Frontal cortex (tissue), 4 donors: ENCODE measurements at places on chromosomes 16 and 17.

GRCh38 chr16:76535-77272, 1.3 kb upstream of the MPG start:
- peak; percentile 75 for DNase-seq

DNA sequence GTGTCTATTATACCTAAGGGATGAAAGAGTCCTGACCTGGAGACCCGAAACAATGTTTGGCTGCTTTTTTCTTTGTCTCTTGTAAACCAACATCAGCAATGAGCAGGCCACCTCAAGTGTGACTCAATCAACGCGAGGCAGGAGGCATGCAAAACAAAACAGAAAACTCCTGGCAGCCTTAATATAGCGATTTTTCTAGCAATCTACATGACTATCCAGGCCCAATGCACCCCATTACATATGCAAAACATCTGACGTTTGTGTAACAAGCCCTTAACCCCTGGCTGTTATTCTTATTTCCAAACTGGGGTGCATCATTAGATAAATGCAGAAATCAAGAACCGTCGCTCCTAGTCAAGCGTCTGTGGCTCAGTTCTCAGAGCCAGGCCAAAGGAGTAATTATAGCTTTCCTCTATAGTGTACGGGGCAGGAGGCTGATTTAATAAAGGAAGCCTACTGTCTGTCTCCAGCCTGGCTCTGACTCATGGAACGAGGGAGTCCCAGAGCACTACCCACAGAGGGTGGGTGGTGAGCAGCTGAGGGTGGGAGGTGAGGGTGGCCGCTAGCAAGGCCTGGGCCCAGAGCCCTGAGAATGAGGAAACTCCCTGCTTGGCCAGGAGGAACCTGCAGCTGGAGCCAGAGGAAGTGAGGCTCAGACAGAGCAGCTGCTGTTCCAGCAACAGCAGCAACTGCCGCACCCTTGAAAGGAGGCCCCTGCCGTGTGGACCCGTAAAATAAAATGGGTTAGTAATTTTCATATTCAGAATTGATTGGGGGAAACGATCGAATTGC, 43.9 kb downstream of the CHD9 start:
- peak; percentile 50 for DNase-seq

DNA sequence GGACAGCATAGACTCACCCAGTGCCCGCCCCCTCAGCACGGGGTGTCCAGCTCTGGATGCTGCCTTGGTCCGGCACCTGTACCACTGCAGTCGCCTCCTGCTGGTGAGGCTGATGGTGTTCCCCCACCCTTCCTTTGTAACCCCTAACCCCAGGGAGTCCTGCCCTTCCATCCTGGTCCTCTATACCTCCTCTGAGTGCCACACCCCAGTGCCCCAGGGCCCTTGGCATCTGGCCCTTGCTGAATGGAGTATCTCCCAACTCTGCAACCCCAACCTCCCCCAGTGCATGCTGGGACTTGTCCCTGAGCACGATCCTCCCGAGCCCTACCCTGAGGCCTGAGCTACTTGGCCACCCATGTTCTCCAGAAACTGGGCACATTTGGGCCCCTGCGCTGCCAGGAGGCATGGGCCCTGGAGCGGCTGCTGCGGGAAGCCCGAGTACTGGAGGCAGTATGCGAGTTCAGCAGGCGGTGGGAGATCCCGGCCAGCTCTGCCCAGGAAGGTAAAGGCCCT, 15.8 kb downstream of the RIPOR1 start:
- DNase-seq = no peak

DNA sequence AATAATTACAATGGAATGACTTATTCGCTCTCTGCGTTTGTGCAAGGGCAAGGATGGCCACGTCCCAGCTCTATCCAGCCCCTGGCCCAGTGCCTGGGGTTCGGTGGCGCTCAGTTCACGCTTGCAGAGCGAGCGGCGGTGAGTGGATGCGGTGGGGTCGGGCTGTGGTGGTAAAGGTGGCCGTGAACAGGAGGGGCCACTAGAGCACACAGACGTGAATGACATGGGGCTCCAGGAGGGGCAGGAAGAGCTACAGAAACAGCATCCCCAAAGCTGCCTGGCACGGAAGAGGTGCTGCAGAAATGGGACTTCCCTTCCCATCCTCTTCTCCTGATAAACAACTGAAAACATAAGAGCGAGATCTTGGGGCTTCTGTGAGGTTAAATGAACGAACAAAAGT, 28.4 kb downstream of the IRF8 start:
- no peak for DNase-seq

- DNase-seq = no peak
These were observed 158.6 kb downstream of the XYLT1 start for GRCh38 chr16:17312094-17312710.

DNA sequence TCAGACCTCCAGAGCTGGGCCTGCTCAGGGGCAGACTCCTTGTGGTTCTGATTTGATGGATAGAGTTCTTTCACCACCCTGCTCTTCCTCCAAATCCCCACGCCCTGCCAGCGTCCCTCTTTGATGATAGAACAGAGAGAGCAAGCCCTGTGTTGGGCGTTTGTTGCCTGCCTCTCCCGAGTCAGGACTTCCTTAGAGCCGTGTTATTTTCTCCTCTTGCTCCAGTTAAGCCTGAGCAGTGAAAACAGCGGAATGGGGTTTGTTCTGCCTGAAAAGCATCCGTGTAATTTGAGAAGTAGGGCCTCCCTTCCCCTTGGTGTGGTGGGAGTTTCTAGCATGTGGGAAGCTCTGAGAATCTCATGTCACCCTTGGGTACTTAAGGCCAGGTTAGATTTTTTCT, 22.1 kb downstream of the TMEM94 start:
- DNase-seq = no peak

DNA sequence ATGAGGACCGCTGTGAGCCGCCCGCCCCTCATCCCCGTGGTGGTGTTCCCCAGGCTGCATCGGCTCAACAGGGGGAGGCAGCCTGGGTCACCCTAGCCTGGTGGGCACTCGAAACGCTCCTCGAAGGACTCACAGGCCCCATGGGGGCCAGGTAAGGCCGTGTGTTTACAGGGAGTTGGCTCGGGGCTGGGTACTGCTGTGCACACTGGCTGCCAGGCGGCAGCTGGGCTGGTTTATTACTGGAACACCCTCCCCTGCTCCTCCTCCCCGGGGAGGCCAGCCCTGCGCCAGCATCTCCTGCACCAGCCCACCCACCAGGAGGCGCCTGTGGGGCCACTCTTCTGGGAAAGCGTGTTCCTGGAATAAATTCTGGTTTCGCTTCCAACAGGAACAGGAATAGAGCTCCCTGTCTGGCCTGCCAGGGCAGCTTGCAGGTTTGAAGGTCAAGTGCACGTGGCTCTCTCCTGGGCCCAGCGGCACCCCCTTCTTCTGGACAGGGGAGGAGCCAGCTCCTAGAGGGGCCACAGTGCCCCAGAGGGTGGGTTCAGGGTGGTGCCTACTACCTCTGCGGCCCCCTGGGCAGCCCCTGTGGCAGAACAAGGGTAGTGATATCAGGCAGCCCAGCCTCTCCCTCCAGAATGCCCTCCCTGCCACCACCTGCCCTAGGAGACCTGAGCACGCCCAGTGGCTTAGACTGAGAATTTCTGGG, 11.3 kb downstream of the MCRIP1 start:
- no peak for DNase-seq

DNA sequence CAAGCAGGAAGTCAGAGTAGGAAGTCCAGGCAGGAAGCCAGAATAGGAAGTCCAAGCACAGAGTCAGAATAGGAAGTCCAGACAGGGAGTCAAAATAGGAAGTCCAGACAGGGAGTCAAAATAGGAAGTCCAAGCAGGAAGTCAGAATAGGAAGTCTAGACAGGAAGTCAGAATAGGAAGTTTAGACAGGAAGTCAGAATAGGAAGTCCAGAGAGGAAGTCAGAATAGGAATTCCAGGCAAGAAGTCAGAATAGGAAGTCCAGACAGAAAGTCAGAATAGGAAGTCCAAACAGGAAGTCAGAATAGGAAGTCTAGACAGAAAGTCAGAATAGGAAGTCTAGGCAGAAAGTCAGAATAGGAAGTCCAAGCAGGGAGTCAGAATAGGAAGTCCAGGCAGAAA, 105.3 kb upstream of the C16orf82 start:
- DNase-seq = no peak

- no peak for DNase-seq
These were observed 43.7 kb upstream of the TNRC6A start for GRCh38 chr16:24685539-24686432.

- peak; percentile 6 for DNase-seq
These were observed 46.4 kb upstream of the CDH13 start for GRCh38 chr16:82580298-82580890.

DNA sequence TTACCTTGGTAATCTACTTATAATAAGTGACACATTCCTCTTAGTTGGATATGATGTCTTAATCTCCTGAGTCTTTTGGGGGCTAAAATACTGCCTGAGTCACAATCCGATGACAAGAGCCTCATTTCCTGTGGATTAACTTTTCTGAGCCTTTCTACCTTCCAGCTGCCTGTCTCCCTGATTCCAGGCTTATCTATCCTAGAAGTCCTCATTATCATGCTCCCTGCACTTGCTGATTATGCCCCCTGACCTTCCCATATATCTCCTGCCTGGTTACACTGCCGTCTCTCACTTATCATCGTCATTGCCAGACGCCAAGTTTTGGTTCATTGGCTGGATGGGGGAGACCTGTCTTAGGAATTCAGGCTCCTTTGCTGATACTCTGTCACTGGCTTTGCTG, 727.4 kb upstream of the CA10 start:
- no peak for DNase-seq

GRCh38 chr17:9948928-9949327, 43.9 kb upstream of the RCVRN start:
- DNase-seq = no peak

DNA sequence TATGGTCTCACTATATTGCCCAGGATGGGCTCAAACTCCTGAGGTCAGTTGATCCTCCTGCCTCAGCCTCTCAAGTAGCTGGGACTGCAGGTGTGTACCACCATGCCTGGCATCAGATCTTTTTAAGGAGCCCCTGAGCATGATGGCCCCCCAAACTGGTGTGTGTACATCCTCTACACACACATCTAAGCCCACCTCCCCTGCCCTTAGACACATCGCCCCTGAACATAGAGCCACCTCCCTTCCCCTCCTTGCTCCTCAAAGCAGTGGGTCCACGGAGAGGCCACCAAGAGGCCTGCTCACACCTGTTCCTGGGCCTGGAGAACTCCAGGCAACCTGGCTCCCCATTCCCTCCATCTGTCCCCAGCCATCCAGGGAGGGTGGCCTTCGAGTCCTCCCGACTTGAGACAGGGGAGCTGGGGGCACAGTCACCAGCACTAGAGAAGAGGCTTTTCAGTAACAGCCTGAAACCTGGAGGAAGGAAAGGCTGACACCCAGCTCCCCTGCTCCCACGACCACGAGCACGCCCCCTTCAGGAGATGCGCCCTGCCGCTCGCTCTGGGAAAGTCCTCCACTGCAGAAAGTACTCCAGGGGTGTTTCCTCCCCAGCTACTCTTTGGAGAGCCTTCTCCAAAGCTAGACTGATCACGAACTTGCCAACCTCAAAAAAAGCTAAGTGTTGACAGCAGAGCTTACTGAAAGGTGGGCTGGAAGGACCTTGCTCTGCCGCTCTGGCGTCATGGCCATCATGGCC, 12.6 kb upstream of the PRR29 start:
- no peak for DNase-seq

GRCh38 chr16:11372073-11372828, 27.0 kb downstream of the RMI2 start:
- DNase-seq = no peak

- no peak for DNase-seq
These were observed 124.8 kb downstream of the RGS9 start for GRCh38 chr17:65261682-65262636.

DNA sequence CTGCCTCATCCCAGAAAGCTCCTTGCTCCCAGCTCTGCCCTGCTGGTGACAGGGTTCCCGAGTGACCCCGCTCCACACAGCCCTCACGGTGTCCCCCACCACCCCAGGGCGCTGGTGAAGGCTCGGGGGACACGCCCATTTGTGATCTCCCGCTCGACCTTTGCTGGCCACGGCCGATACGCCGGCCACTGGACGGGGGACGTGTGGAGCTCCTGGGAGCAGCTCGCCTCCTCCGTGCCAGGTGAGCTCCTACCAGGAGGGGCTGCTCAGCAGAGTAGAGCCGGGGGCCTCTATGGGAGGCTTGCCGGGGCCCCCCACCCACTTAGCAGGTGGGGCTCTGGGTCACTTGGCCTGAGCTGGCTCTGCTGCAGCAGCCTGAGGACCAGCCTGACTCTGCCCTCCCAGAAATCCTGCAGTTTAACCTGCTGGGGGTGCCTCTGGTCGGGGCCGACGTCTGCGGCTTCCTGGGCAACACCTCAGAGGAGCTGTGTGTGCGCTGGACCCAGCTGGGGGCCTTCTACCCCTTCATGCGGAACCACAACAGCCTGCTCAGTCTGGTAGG, 11.2 kb downstream of the GAA start:
- no peak for DNase-seq

DNA sequence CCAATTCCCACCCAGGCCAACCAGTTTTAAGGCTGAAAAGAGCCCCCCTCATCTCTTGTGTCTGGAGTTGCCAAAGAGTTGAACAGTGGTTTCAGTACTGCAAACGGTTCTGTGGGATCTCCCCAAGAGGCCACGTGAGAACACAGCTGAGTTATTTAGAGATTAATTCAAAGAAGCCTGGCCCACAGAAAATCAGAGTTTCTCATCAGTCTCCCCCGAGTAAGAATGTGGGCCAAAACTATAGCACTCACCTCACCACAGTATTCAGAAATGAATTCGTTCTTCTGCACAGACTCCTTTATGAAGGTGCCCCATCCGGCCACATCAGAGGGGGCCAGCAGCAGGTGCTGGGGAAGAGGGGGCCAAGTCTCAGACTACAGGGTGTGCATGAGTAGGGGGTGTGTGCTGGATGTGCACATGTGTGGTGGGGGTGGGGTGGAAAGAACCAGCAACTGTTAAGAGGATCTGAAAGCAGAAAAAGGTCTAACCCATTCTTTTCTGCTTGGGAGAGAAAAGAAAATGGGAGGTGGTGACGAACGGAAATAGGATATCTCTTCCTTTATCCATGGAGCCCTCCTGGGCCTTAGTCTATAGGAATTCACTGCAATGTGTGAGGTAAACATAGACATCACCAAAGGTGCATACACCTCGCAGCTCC, 22.6 kb downstream of the CNTNAP1 start:
- DNase-seq = no peak

DNA sequence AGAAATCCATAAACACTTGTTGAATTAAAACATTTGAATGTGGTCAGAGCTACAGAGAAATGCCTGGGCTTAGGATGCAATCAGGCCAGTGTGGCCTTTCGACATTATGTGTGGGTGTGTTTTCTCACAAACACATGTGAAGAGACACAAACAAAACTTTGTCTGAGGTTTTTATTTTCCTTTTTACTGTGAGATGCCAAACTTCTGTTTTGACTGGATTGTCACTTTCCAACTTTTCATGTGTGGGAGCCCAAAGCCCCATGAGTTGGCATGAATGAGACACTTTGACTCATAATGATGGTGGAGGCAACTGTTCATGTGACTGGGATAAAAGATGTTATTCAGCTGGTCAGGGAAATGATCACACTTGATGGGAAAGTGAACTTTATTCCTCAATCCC, 71.9 kb upstream of the GAS7 start:
- no peak for DNase-seq

DNA sequence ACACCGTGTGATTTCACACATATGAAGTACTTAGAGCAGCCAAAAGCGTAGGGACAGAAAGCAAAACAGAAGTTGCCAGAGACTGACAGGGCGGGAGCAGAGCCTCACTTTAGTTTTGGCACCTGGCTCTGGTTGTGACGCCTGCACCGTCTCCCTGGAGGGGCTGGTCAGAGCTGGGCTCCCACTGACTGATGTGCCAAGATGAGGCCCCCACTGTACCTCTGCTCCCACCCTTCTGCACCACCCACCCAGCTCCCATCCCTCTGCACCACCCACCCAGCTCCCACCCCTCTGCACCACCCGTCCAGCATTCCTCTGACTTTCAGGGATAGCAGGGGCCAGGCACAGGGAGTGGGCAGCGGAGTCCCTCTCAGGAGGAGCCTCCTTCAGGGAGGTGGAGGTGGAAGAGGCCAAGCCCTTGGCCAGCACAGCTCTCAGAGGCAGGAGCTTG, 3.2 kb upstream of the PRSS21 start:
- no peak for DNase-seq
